ENCODE measurements at places on chromosomes 1 and 21.

DNA sequence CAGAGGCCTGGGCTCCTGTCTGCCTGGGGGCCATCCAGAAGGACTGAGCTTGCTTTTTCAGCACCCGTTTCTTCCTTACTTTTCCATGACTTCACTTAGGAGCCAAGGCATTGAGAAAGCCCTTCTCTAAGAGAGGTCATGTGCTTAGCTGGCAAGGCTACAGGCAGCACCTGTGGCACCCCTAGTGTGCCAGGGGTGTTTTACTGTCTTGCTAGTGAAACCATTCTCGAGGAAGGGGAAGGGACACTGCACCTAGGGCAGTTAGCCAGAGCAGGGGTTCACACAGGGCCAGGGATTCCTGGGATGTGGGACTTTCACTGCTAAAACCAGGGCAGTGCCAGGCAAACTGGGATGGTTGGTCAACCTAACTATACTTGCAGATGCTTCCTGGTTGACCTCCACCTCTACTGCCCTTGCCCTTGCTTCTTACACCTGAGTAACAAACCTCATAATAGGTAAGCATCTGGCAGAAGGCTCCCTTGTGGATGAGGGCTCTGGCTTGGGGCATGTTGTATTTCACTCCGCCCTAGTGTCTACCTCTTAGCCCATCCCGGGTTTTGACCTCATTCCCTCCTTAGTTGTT, 69.2 kb downstream of the NOS1AP start:
- DNase-seq = no peak

DNA sequence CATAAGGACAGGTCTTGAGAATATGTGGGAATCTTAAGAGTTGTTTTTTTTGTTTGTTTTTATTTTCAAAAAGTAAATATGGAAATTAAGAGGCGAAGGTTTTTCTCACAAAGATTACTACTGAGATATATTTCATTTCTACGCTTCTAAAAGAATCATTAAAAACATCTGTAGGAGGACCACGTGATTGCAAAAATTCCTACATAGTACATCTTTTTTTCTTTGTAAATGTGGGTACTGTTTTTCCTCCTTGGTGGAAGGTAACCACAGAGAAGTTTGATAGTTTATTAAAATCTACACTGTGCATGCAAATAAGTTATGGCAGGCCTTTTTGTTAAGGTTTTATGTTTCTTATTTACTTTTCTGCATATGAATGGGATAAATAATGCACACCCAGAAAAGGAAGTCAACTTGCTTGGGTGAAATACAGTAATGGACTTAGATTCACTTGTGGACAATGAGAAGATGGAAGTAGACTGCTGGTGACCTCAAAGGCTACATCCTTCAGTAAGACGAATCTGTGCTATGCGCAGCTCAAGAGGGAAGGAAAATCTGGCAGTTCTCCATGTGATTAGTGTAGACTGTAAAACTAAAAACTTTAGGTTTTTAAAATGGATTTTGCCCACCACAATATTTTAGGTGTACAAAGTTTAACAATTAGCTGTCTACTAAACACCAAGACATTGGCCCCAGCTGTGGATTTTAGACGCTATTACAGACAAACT, 2.0 kb downstream of the AK5 start:
- no peak for DNase-seq

- no peak for DNase-seq
These were observed 7.5 kb upstream of the KPNA6 start for GRCh38 chr1:32100359-32100758.

DNA sequence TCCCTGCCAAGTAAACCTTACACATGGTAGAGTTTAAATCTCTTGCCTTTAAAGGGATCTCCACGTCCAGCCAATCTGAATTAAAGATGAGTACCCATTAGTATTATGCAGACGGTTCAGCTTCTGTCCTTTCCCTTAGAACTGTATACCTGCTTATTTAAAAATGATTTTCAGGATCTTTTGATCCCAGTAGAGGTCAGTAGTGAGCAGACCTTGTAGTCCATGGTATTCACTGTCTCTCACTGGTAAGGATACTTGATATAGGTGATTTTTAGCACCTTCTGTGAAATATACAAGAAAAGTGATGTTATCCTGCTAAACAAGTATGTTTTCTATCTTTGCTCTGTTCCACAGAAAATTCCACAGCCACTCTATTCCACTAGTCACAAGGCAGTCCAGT, 1211.6 kb upstream of the ADGRL4 start:
- DNase-seq = no peak

DNA sequence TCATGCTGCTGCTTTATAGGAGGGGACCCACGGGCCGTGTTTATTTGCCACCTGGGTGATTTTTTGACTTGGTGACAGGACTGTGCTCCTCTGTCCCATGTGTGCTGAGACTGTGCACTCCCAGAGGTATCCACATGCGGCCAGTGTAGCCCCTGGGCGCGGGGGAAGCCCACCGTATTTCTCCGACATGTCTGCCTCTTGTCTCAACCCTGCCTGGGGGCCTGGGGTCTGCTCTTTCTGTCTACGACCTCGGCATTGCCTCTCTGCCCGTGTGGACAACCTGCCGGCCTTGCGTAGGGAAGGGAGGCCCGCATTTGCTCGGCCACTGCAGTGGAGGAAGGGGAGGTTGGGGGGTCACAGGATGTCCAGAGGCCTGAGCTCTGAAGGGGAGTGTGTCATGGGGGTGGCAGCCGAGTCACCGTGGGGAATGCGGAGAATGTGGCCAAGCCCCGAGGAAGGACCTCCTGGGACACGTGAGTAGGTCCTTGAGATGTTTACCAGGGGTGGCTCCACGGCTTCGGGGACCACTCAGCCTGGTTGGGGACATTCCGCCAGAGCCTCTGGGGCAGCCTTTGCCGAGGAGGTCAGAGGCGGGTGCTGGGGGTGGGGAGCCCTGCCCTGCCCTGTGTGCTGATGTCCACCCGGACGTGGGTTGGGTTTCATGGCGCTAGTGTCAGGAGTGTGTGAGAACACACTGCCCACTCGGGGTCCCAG, 11.0 kb downstream of the PRKCZ start:
- DNase-seq = no peak

GRCh38 chr21:15742052-15742670, 12.4 kb downstream of the USP25 start:
- DNase-seq = no peak

GRCh38 chr1:212968368-212968863, 18.1 kb downstream of the VASH2 start:
- DNase-seq = no peak

GRCh38 chr1:2598329-2598931, 11.9 kb downstream of the PRXL2B start:
- DNase-seq = no peak

GRCh38 chr1:231206856-231207255, 34.2 kb upstream of the GNPAT start:
- DNase-seq = no peak

GRCh38 chr1:223143537-223144248, 645 bp upstream of the TLR5 start:
- DNase-seq = no peak

- no peak for DNase-seq
These were observed 28.2 kb upstream of the DOCK7 start for GRCh38 chr1:62716397-62716796.

DNA sequence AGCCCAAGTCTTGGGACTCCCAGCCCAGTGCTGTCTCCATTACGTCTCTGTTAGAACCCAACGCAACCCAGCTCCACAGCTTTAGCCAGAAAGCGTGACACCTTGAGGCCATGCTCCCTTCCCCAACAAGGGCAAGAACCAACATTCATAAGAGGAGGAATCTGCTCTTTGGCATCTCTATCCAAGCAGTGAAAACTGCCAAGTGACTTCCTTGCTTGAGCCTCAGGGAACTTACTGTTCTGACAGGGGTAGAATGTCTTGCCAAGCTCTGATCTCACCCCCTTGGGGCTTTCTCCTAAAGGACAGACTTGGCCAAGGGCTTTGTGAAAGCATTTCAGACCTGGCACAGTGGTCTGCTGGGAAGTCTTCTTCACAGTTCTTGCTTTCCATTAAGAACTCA, 56.6 kb downstream of the SYT6 start:
- DNase-seq = no peak
